Sciatic nerve (tissue), 2 donors: ENCODE measurements at places on chromosomes 2 and 18.
A peak's percentile ranks its signal among the peaks of the same experiment; 100 is the strongest.

- DNase-seq: no peak
Observed at GRCh38 chr2:136242687-136243277, 124.8 kb upstream of the CXCR4 start.

- no peak for DNase-seq
Observed at GRCh38 chr2:6368281-6368680, 497.4 kb downstream of the CMPK2 start.

DNA sequence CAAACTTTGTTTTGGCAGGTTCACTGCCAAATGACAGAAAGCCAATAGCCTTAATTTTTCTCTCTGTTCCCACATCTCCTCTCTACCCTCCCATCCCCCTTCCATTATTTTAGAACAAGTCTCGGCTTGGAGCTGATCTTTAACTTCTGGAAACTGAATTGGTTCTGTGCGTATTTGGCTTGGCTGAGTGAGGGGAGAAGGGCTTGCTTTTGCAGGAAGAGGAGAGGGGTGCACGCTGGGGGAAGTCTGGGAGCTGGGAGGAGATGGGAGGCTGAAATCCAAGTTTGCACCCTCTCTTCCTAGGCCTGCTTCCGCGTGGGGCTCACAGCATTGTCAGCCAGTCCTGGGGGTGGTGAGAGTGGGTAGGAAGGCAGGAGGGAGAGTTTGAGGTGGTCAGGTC lies 176.1 kb upstream of the SPRED2 start:
- DNase-seq: no peak

DNA sequence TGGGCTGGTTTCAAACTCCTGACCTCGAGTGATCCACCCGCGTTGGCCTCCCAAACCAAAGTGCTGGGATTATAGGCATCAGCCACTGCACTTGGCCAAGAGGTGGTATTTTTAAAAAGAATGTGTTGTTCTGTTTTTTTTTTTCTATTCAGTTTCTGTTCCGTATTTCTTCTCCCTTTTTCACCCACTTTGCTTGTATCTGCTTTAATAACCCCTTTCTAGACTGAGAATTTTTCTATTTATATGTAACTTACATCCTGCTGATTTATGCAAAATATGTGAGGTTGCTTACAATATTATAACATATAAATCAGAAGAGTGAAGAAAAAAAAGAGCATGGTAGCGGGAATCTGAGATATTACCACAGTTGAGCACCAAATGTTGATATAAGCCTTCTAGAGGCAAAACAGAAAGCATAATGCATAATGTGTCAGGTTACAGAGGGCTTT lies 17.2 kb upstream of the LYPD6B start:
- no peak for DNase-seq

DNA sequence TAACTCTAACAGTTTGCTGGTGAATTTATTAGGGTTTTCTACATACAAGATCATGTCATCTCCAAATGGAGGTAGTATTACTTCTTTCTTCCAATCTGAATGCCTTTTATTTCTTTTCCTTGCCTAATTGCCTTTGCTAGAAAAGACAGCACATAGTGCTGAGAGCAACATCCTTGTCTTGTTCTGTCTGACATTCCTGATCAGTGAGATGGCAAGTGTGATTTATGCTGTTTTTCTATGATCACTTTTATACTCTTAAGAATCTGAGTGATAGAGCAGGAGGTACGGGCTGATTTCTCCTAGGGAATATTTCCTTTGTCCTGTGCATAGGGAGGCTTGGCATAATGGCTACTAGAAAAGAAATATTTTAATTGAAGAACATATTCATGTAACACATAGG lies 17.3 kb downstream of the LYPD6B start:
- DNase-seq: no peak

DNA sequence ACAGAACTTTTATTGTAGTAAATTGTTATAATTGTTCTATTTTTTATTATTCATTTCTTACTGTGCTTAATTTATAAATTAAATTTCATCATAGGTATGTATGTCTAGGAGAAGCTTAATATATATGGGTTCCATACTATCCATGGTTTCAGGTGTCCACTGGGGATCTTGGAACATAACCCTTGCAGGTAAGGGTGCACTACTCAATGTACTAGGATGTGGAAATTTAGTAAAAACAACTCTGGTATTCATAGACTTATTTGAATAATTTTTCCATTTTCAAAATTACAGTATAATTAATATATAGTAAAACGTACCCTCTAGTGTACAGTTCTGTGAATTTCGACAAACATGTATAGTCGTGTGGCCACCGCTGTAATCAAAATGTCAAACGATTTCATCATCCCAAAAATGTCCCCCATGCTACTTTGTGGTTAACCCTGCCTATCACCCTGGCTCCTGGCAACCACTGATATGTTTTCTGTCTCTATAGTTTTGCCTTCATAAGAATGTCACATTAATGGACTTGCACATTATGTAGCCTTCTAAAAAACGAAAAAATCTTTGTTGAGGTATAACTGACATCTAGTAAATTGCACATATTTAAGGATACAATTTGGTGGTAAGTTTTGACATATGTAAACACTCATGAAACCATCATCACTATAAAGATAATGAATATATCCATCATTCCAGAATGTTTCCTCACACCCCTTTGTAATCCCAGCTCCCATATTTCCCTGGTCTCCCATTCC lies 45.7 kb downstream of the ARL5A start:
- DNase-seq: no peak

DNA sequence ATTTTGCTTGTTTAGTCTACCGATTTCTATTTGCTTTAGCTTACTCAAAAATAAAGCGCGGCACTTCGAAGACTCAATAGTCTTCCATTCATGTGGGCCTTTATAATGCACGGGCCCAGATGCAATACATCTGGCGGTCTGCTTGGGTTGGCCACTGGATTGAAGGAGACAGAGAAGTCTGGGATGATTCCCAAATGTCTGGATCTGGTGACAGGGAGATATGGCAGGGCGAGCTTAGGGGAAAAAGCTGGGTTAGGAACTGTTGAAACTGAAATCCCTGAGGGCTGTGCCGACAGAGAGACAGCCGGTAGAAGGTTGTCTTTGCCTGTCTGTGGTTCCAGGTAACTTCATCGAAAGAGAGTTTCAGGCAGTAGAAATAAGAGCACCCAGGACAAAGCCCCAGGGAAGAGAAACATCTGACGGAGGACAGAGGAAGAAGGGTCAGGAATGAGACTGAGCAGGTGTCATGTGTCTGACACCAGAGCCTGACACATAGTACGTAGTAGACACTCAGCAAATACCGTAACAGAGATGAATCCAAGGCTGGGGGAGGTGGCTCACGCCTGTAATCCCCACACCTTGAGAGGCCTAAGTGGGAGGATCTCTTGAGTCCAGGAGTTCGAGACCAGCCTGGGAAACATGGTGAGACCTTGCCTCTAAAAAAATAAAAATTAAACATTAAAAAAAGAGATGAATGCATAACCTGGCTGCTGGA lies 13.6 kb downstream of the CLUL1 start:
- no peak for DNase-seq

DNA sequence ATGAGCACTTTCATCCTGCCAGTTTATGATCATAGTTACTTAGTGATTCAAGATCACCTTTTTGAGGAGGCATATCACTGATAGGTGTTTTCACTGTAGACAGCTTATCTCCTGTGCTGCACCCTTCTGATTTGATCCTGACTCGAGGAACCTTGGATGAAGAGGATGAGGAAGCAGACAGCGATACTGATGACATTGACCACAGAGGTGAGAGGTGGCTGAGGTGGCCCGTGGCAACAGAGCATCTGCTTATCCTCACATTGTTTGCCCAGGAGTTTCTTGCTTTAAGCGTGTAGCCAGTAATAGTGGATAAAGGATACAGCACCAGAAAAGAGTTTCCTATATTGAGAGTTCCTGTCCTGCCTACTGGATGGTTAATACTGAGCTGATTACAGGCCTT lies 15.7 kb downstream of the SUPT7L start:
- no peak for DNase-seq

DNA sequence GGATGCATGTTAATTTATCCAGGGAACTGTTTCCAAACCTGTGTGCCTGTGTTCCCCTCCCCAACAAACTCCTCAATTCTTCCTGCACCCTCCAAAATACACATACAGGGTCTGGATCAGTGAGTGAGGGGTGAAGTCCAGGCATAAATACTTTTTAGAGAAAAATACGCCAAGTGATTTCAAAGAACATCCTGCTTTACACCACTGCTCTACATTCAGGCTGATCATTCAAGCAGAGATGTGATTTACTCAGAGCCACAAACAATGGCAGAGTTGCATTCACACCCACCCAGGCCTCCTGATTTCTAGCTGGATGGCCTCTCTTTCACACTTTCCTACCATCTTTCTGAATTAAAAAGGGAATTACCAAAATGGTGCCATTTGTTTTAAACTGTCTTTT lies 289.5 kb upstream of the SLC14A2 start:
- DNase-seq: no peak

DNA sequence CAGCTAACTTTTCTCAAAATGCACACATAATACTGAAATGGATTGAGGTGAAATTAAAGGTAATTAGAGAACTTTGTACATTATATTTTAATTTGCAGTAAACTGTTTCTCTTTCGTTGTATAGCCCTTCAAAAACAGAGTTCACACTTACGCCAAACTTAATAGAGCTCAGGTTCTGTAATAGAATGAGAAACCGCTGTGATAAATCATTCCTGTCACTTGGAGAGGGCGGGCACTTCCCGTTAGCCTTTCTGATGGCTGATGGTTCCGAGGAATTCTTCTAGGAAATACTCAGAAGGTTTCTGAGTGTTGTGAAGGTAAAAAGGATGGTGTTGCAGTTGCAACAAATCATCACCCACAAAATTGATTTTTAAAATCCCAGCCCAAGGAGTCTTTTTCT lies 155.8 kb upstream of the ALKAL2 start:
- DNase-seq: no peak

DNA sequence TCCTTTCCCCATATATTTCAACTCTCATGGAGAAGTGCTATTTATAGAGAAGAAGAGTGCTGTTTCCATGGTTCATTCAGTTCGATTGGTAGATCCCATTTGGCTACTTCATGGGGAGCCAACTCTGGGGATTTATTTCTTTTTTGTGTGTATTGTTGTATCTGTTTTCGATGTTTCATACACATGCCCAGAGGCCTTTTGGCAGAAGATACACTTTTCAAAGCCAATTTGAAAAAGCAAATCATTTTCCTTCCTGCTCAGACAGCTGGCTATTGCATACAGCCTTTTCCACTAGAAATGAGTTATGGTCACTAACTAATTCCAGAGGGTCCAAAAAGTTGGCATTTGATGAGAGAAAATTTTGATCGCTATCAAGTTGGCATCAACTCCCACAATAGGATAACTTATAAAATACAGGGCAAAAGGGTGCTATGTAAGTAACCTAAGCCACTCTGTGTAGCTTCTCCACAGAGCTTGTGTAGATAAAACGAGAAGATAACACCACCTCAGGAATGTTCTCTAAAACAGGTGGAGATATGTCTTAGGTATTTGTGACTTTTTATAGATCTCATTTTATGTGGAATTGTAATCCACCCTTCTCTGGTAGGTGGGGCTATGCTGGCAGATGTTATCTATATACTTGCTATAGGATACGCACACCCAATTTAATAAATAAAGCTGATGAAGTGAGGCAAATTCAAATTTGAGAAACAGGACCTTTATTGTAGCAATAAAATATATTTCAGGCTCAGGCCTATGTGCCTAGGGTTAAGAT lies 798.5 kb downstream of the SATB2 start:
- DNase-seq: no peak

DNA sequence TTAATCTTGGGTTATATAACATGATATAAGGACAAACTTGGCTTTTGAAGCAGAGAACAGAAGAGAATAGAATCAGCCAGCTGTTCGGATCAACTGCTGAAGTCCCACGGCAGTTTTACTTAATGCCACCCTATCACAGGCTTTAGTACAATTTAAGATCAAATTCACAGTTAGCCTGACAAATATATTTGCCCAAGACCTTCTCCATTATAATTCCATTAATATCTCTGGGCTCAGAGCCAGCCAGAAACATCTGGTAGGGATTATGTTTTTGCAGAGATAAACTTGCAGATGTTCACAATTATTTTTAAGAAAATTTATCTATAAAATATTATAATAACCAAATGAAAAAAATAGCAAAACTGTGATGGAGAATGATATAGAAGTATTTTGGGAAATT lies 381.4 kb downstream of the RAD51AP2 start:
- DNase-seq: no peak

DNA sequence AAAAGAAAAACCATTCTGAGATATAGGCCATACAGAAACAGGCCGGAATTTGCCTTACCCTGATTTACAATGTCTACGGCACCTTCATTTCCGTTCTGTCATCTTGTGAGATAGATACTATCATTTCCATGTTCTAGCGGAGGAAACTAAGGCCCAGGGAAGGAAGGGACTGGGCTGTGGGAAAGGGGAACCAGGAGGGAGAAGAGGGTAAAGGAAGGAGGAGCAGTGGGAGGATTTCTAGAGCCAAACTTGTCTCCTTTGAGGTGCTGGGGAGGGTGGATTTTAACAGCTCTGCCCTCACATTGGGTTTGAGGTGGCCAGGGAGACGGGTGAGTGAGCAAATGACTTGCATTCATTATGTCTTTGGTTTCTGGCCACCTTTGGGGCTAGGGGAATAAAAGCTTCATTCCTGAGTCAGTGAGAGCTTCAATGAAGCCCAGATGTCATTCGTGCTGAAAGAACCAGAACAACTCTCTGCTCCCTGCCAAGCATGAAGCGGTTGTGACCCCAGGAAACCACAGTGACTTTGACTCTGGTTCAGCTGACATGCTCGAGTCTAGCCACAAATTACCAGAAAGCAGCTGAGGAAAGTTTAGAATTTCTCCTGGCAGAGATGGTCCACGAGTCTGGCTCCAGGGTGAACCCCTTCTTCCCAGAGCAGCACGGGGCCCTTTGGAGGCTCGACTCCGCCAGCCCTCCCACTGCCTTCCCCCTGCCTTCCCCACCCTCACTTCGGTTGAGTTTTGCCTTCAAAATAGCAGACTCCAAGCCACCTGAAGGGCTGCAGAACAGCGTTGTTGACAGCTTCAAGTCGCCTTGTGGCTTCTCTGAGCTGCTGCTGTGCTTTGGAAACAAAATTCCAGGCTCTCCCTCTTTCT lies 3.8 kb downstream of the ACTG2 start:
- peak; percentile 70 for DNase-seq
